ENCODE measurements at places on chromosomes 1 and 21. TPM values are rescaled to one million over a fixed set of nuclear protein-coding genes. Genes with fewer than 3 reads are reported as not detected.
A peak's percentile ranks its signal among the peaks of the same experiment; 100 is the strongest.

DNA sequence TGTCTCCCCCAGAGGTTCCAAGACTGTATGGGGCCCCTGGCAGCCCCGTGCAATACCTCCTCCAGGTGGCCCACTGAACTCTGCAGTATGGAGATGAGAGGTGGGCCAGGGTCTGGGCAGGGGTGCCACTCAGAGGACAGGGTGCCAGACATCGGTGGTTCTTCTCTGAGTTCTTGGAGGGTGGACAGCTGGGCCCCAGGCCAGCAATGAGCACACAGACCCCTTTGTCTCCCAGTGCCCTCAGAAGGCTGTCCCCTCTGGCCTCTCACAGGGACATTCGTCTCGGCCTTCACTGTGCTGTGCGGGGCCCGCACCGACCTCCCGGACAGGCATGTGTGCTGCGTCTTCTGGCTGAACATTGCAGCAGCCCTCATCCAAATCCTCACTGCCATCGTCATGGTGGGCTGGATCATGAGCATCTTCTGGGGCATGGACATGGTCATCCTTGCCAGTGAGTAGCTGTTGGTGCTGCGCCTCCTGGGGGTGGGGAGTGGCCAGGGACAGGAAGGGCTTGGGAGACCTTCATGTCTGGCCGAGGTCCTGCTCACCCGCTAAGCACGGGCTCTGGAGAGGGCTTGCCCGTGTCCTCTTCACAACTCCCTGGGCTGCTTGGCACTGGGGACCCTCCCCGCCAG is 48.1 kb downstream of the STUM start:
- H3K4me1 ChIP-seq, result no peaks in the 10 kb centered on the region
- H3K27ac ChIP-seq, result no peak overlapping the region
- DNase-seq, result no peak
- no peaks in the 10 kb centered on the region for H3K27me3 ChIP-seq
- no peak overlapping the region for H3K4me3 ChIP-seq
- no peaks in the 10 kb centered on the region for H3K36me3 ChIP-seq

CD5L gene
- polyA plus RNA-seq, result 0.33 TPM

DNA sequence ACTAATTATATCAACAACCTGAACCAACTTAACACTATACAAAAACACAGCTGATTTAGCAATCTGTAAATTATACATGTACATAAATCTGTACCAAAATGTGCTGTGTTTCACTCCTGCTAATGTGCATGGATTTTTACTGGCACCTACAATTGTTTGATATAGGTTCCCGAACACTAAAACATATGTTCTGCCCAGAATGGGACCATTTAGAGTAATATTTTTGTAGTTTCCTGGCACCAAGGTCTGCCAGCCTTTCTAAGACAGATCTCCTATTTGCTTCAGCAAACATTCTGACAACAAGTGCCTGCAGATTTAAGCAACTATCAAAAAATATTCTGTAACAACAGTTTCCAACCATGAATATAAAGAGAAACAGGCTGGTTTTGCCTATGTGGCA is 4.2 kb downstream of the KCNH1 start:
- no peaks in the 10 kb centered on the region for H3K36me3 ChIP-seq
- no peak overlapping the region for H3K4me3 ChIP-seq
- H3K27ac ChIP-seq, result no peak overlapping the region
- no peaks in the 10 kb centered on the region for H3K27me3 ChIP-seq
- no peaks in the 10 kb centered on the region for H3K4me1 ChIP-seq

DNA sequence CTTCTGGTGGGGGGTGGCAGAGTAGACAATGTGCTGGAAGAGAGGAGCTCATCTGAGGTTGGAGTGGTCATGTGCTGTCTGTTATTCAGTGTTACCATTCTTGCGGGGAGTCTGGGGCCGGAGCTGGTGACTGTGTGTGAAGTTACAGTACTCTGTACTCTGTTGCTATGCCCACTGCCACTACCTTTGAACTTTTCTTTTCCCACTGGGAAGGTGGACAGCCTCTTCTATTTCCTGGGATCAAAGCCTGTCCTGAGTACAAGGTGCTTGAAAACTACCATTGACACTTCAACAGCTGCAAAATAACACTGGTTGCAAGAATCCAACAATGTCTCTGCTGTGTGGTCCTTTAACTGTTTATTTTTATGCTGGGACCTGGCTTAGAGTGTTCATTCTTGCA is 66.4 kb upstream of the ZNF326 start:
- H3K27ac ChIP-seq, result no peak overlapping the region
- no peak overlapping the region for H3K4me3 ChIP-seq
- no peak for DNase-seq
- no peaks in the 10 kb centered on the region for H3K4me1 ChIP-seq
- H3K36me3 ChIP-seq, result peaks cover 5% of the 10 kb centered on the region
- H3K27me3 ChIP-seq, result no peaks in the 10 kb centered on the region

GRCh38 chr1:212858461-212859265 is 588 bp downstream of the FLVCR1 start:
- peak overlapping the region; percentile 90 for H3K4me3 ChIP-seq
- no peaks in the 10 kb centered on the region for H3K27me3 ChIP-seq
- no peak for DNase-seq
- H3K27ac ChIP-seq, result peak overlapping the region; percentile 49
- H3K4me1 ChIP-seq, result peaks cover 9% of the 10 kb centered on the region
- no peaks in the 10 kb centered on the region for H3K36me3 ChIP-seq

DNA sequence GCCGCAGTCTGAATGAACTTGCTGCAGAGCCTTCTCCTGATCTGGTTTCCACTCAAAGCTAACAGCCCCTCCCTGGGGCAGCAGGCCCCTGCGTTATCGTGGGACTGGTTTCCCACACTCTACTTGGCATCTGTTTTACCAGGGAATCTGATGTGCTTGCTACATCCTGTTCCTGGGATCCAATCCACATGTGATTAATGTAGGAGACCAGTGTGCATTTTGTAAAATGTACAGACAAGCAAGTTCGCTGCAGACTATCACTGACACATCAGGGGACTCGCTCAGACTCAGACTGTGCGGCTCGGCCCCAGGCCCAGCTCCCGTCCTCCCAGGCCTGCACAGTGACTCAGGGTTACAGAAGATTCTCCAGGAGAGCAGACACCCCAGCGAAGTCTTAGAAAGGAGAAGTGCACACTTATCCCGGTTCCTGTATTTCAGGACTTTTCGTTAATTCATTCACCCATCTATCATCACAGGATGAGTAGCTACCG is 340.1 kb downstream of the MATN1 start:
- H3K36me3 ChIP-seq, result no peaks in the 10 kb centered on the region
- H3K4me1 ChIP-seq, result no peaks in the 10 kb centered on the region
- no peaks in the 10 kb centered on the region for H3K27me3 ChIP-seq
- no peak overlapping the region for H3K27ac ChIP-seq
- no peak for DNase-seq

DNA sequence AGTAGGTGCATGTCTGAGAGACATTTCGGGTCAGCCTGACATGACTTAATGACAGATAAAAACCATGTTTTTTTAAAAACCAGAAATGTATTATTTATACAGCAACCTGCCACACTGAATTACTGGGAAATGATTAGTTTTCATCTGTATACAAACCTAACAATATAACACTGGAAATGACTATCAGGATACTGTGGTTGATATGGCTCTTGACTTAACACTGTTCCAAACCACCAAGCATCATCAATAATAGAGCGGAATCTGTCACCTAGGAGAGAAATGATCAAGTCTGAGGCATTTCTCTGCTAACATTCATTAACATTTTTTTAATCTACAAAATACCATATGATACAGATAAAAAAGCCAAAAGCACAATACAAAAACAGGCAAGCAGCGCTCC is 41.7 kb upstream of the PSMG1 start:
- H3K27me3 ChIP-seq, result no peaks in the 10 kb centered on the region
- H3K4me1 ChIP-seq, result peaks cover 4% of the 10 kb centered on the region
- no peak for DNase-seq
- no peak overlapping the region for H3K4me3 ChIP-seq
- no peak overlapping the region for H3K27ac ChIP-seq

EPHA10 gene
- polyA plus RNA-seq, result 0.26 TPM

DNA sequence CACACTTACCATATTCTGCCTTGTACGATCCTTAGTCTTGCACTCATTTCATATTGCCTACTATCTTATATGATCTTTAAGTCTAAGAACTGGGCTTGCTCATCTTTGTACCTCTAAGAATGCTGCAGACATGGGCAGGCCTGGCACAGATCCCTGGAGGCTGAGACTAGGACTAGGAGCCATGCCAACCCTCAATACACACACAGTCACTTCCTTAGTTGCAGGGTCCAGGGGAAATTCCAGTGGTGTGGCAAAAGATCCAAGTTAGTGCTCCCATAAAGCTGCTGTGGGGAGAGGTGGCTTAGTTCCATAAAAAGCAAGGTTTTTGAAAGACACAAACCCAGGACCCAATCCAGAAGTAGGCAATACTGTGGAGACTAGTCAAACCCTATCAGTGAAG is 59.9 kb downstream of the CYYR1 start:
- no peaks in the 10 kb centered on the region for H3K27me3 ChIP-seq
- H3K36me3 ChIP-seq, result no peaks in the 10 kb centered on the region
- H3K4me1 ChIP-seq, result peaks cover 11% of the 10 kb centered on the region
- no peak for DNase-seq

C4BPA gene
- polyA plus RNA-seq, result 21.2 TPM

FCRL1 gene
- 4.2 TPM for polyA plus RNA-seq

GRCh38 chr1:63435161-63435560 is 67.7 kb downstream of the ALG6 start:
- H3K36me3 ChIP-seq, result peaks cover 8% of the 10 kb centered on the region
- H3K27me3 ChIP-seq, result no peaks in the 10 kb centered on the region
- H3K4me1 ChIP-seq, result no peaks in the 10 kb centered on the region

NBPF20 gene
- 0.96 TPM for polyA plus RNA-seq

DNA sequence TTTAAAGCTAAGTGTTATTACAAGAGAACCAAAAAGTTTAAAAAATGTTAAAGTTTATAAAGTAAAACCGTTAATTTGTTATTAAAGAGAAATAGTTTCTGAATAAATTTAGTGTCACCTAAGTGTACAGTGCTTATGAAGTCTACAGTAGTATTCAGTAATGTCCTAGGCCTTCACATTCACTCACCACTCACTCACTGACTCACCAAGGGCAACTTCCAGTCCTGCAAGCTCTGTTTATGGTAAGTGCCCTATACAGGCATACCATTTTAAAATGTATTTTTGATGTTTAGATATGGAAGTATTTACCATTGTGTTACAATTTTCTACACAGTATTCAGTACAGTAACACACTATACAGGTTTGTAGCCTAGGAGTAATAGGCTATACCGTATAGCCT is 60.1 kb upstream of the GCLM start:
- no peak for DNase-seq
- H3K4me1 ChIP-seq, result peaks cover 1% of the 10 kb centered on the region
- H3K36me3 ChIP-seq, result no peaks in the 10 kb centered on the region
- H3K27me3 ChIP-seq, result no peaks in the 10 kb centered on the region

DNA sequence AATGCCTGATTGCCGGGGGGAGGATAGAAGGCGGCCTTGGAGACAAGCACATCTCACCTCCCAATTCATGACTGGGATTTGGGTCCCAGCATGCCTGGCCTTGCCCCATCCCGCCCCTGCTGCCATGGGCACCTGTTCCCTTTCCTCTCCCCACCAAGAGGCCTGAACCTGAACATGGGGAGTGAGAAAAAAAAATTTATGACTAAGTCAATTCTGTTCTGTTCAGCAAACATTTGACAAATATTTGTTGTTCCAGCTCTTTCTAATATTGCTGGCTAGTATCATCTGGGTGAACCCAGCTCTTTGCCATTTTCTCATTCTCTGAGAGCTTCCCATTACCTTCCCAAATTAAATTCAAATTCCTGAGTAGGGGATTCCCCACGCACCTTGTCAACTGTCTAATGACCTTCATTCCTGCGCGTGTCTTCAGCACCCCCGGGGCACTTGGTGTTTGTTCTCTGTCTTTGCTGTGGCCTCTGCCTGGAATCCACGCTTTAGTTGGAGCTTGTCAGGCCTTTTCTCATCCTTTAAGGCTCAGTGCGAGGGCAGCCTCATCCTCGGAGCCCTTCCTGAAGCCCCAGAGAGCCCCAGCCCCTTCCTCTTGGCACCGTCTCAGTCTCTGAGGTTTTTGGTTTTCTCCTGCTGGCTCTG is 42.8 kb downstream of the ARHGEF10L start:
- H3K27ac ChIP-seq, result no peak overlapping the region
- no peaks in the 10 kb centered on the region for H3K36me3 ChIP-seq
- H3K4me3 ChIP-seq, result no peak overlapping the region
- H3K27me3 ChIP-seq, result no peaks in the 10 kb centered on the region

DNA sequence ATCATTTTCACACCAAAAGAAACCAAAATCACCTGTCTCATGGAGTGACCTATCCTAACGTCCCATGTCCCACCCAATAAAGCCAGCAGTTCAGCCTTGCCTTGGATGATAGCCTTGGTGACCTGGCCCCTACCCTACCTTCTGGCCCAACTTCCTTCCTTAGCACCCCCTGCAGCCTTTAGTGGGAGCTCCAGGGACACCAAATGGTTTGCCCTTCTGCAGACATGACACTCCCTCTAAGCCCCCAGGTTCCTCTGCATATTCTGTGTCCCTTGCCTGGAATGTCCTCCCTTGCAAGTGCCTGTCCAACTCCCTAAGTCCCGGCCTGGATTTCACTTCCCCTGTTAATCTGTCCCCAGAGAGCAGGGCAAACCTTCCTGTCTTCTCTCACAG is 2.2 kb downstream of the SLFNL1 start:
- H3K4me3 ChIP-seq, result no peak overlapping the region
- no peaks in the 10 kb centered on the region for H3K27me3 ChIP-seq
- no peak for DNase-seq

GRCh38 chr21:41726970-41727783 is 39.7 kb downstream of the RIPK4 start:
- DNase-seq, result peak; percentile 47
- no peaks in the 10 kb centered on the region for H3K4me1 ChIP-seq
- no peak overlapping the region for H3K4me3 ChIP-seq
- H3K36me3 ChIP-seq, result no peaks in the 10 kb centered on the region
- peak overlapping the region; percentile 43 for H3K27ac ChIP-seq

TFF3 gene
- polyA plus RNA-seq, result 54.0 TPM

Data from lung (tissue), 17 donors.